Keratinocyte (primary cell): ENCODE measurements at places on chromosomes 6 and 20. TPM values are rescaled to one million over a fixed set of nuclear protein-coding genes. Genes with fewer than 3 reads are reported as not detected.

DNA sequence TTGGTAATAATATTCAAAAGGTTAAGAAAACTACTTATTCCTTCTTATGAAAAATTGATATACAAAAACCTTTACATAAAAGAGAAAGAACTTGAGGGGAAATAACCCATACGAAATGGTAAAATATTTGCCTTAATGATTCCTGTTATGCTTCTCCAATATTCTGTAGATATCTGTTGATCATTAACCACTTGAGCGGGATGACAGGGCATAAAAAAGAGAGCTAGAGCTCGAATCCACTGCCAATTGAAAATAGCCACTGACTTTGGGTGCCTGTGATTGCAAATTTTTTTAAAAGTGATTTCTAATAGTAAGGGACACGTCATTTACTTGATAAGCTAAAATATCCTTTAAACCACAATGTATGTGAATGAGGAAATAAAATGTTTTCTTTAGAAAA, 188.1 kb downstream of the MOXD1 start:
- no peak for DNase-seq

DNA sequence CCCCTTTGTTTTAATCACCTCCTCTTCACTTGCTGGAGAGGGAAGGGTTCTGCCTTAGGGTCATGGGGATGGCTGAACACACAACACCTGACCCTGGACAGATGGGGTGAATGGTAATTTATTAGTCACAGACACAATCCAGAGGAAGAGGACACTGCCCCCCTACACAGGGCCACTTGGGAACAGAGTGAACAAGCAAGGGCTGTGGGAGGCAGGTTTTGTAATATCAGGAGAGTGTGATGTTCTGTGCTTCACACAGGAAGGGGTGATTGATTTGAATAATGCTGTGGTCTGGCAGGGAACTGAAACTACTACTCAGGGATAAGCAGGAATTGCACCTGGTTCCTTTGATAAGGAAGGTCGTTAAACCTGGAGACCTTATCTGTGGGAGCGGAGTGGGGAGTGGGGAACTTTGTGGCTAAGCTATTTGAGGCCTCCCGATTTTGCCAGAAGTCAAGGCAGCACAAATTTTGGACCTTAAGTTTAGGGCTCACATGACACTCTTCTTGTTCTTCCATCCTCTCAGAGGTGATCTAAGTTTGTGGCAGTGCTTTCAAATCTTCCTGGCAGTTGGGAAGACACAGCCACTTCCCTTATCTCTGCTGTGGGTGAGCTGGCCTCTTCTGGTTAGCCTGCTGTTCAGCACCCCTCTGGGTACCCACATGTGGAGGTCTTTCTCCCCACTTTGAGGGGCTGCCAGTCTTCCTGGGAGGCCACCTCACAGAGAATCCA, 77.8 kb downstream of the CD164 start:
- DNase-seq, result no peak

Gene SLC52A3
- 0.55 to 1.1 TPM (median 0.84 TPM) in 3 replicates for polyA plus RNA-seq

DNA sequence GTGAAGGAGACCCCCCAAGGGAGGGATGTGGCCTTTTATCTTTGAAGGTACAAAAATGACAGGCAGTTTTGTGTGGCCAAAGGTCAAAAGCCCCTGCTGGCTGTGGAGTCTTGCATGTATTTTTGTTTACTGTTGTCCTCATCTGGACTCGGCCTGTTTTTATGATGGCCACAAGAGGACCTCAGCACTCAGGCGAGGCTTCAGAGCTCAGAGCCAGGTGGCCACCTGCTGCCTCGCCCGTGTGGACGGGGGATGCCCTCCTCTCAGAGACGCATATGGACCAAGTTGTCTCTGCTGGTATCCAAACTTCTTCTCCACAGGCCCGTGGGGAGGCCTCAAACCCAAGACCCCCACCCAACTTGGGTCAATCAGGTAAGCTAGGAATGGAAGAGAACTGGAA, 118.2 kb downstream of the DACT2 start:
- no peak for DNase-seq

Gene PSORS1C2
- polyA plus RNA-seq, result not detected in 3 replicates

GRCh38 chr20:39089029-39089428, 126.9 kb downstream of the DHX35 start:
- DNase-seq, result no peak

DNA sequence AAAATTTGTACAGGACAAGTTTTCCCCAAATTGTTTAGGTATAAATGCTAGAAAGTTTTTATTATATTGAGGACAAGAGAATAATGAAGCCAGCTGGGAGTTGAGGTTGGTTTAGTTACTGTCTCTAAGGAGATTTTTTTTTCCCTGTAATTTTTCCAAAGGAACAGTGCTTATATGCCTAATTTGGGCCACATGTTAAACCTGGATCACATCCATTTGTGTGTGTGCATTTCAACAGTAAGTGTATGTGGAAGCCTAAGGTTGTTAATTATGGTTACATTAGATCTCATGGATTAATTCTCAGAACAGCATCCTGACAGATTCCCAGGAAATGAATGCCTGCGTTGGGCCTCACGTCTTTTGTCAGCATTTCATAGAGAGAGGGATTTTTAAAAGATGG, 4.5 kb downstream of the IGF2R start:
- no peak for DNase-seq

- no peak for DNase-seq
These were observed 127.9 kb downstream of the BACH2 start for GRCh38 chr6:90168693-90169131.

- DNase-seq, result no peak
These were observed 114.7 kb upstream of the PRL start for GRCh38 chr6:22411376-22412105.

Gene LY6G5C
- 0.58 to 0.95 TPM (median 0.61 TPM) in 3 replicates for polyA plus RNA-seq
